ENCODE measurements at places on chromosomes 7 and 10. TPM values are rescaled to one million over a fixed set of nuclear protein-coding genes. Genes with fewer than 3 reads are reported as not detected.

MYH16 gene
- not detected for total RNA-seq

CAMK2B gene
- total RNA-seq, result 39.1 TPM

GNGT1 gene
- 20.3 TPM for total RNA-seq

ZNF107 gene
- total RNA-seq, result 13.6 TPM

ADCY1 gene
- total RNA-seq, result 43.0 TPM

DPYSL4 gene
- 55.0 TPM for total RNA-seq

IDI2 gene
- not detected for total RNA-seq

SNCG gene
- total RNA-seq, result 33.3 TPM

ZNF736 gene
- total RNA-seq, result 66.8 TPM

CCL24 gene
- not detected for total RNA-seq

TRUB1 gene
- total RNA-seq, result 45.4 TPM

All from camera-type eye (tissue), 1 donor.